GM03348 (cell line): ENCODE measurements at places on chromosomes 7 and 10.

GRCh38 chr7:151132461-151133205 is 34.9 kb downstream of the GBX1 start:
- no peak for DNase-seq

DNA sequence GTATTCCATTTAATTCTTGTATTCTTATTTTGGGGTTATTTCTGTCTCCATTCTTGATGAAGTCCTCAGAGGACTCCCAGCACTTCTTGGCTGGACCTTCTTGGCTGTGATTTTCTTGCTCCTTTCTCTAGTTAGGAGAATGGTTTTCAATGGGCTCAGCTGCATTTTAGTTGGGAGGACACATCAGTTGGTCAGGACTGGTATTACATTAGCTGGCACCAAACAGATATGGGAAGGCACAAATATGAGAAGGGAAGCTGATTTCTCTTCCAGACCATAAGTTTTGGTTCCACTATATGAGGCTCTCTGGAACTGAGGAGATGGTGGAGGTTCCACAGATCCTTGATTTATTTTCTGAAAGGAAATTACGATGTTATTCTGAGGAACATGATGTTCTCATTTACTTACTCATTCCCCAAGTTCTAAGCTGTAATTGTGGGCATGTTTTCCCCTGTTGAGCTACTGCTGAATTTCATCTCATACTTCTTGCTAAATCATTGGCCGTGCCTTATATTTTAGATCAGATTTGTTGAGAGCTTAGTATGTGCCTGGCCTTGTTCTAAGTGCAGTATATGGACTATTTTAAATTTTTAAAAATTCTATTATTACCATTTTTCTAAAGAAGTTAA is 261.0 kb downstream of the THSD7A start:
- no peak for DNase-seq

DNA sequence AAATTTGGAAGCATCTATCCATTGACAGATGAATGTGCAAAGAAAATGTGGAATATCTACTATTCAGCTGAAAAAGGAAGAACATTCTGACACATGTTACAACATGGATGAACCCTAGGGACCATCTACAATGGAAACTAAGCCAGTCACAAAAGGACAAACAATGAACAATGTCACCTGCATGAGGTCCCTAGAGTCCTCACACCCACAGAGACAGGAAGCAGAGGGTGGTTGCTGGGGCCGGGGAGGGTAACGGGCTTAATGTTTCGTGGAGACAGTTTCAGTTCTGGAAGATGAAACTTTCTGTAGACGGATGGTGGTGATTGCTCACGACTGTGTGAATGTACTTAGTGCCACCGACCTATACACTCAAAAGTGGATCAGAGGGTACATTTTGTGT is 282.9 kb downstream of the ADARB2 start:
- no peak for DNase-seq

DNA sequence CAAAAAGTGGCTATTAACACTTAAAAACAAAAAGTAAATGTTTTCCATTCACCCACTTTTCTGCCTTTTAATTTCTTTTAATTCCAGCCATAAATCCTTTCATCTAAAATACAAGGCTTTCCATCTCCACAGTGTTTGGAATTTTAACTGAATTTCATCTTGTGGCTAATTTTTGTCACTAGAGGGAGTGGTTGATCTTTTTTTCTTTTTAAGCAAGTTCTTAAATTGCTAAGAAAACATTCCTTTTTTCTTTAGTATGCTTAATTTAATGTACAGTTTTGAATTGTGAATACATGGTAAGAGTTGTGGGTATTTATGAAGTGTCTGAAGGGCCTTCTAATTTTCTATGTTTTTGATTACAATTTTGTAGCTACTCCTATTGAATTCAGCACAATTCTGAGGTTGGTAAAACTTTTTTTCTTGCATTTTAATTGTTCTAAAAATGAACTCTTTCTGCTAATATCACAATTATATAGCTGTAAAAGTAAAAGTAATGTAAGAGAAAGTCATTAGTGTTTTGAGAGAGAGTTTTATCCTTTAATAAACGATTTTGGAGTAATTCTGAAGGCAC is 54.9 kb upstream of the ANK3 start:
- peak; percentile 28 for DNase-seq

DNA sequence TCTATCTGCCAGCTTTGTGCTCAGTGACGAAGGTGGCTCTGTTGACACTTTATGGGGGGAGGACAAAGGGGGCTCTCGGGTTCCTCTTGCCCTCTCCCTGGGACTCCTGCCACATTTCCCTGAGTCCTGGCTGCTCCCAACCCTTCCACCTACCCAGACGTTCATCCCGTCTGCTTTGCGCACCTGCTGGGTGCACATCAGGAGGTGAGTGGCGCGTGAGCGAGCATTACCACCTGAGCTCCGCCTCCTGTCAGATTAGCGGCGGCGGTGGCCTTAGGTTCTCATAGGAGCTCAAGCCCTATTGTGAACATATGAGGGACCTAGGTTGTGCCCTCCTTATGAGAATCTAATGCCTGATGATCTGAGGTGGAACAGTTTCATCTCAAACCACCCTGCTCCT is 137.2 kb downstream of the DYNC2I1 start:
- no peak for DNase-seq

GRCh38 chr7:16935341-16935735 is 53.6 kb upstream of the AGR3 start:
- DNase-seq: no peak

DNA sequence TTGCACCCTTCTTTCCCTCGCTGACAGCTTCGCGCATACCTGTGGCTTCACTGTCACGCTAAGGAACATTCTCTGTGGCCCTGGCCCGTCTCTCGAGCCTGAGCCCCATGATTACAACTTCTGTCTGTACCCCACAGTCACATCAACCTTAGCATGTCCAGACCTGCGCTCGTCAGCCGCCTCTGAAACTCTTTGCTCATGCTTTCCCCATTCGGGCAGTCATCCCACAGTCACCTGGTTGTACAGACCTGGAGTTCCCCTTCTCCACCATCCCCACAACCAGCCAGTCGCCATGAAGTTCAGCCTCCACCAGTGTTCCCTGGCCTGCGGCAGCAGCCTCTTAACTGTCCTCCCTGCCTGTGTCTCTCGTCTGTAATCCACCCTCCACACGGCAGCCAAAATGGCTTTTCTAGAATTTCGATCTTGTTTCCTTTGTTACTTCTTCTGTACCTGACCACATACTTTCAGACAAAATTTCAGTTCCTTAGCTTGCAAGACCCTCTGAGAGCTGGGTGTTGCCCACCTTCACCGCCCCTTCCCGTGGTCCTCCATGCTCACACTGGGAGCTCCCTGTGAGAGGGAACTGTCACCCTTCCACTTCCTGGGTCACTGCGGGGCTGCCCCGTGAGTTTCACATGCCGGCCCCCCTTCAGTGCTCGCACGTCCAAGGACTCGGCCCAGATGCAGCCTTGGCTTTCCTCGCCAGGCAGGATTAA is 229.2 kb downstream of the CELF2 start:
- no peak for DNase-seq

- DNase-seq: no peak
These were observed 41.8 kb upstream of the IGFBP3 start for GRCh38 chr7:45962861-45963260.

DNA sequence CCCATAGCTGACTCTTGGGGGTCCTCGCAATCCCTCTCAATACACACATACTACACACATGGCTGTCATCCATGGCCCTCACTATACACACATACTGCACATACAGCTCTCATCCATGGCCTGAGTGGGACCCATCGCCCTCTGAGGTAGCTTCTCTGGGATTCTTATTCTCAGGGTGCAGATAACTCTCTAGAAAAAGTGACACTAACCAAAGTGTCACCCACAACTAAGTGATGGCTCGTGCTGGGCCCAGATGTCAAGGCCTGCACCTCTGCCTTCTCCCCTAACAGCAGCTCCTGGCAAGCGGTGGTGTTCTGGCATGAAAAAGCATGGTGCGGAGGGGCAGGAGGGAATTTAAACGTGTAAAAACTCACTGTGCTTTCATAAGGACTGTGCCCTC is 62.7 kb upstream of the ZPBP start:
- no peak for DNase-seq

- no peak for DNase-seq
These were observed 224.2 kb upstream of the LYZL1 start for GRCh38 chr10:29064680-29065079.

DNA sequence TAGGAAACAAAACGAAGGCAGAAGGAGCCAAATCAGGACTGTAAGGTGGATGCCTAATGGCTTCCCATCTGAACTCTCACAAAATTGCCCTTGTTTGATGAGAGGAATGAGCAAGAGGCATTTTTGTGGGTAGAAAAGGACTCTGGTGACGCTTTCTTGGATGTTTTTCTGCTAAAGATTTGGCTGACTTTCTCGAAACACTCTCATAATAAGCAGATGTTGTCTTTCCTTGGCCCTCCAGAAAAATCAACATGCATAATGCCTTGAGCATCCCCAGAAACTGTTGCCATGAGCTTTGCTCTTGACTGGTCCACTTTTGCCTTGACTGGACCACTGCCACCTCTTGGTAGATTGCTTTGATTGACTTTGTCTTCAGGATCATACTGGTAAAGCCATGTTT is 13.5 kb downstream of the PTPN12 start:
- peak; percentile 39 for DNase-seq

DNA sequence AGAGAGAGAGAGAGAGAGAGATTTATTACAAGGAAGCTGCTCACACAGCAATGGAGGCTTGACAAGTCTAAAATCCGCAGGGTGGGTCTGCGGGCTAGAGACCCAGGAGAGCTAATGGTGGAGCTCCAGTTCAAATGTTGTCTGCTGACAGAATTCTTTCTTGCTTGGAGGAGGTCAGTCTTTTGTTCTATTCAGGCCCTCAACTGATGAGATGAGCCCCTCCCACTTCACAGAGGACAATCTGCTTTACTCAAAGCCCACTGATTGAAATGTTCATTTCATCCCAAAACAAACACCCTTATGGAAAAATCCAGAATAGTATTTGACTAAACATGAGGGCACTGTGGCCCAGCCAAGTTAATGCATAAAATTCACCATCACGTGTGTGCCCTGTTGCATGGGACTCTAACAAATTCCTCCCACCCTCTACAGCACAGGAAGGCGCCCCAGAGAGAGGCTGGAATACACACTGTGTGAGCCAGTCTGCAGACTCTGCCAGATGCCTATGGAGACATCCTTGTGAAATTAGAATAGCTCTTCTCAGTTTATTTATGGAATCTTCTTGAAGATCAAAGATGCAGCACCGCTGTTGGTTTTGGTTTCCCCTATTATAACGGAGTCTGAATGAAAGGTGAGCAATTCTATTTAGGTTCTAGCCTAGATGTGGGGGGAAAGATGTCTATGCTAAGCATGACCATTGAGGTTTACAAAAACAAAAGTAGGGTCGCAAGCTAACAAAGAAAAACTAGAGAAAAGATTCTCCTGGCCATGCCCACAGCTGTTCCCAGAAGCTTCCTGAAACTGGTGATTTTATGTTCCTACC is 123.0 kb upstream of the SFMBT2 start:
- no peak for DNase-seq

DNA sequence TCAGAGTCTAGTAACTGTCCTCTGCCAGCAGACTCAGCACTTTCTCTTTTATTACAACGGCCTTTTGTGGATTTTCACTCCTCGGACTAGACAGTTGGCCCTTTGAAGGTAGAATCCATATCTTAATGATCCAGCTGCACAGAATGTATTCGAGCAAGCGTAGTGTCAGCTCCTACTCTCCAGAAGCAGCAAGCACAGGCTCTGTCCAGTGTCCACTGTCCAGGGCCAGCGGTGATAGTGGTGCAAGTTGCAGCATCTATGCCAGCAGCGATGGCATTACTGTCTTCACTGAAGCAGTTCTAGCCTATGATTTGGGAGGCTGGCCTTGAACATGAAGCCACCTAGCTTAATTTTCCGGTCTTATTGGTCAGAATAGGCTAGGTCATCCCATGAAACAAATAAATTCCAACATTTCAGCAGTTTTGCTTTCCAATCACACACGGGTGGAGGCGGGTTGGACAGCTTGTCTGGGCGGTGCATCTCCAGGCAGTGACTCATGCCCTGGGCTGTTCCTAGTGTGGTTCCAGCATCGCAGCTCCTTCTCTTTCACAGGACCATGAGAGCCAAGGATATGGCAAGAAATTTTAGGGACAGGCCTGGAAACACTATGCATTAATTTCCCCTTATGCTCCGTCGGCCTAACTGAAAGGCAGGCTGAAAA is 108.6 kb upstream of the KCNMA1 start:
- DNase-seq: peak; percentile 87

DNA sequence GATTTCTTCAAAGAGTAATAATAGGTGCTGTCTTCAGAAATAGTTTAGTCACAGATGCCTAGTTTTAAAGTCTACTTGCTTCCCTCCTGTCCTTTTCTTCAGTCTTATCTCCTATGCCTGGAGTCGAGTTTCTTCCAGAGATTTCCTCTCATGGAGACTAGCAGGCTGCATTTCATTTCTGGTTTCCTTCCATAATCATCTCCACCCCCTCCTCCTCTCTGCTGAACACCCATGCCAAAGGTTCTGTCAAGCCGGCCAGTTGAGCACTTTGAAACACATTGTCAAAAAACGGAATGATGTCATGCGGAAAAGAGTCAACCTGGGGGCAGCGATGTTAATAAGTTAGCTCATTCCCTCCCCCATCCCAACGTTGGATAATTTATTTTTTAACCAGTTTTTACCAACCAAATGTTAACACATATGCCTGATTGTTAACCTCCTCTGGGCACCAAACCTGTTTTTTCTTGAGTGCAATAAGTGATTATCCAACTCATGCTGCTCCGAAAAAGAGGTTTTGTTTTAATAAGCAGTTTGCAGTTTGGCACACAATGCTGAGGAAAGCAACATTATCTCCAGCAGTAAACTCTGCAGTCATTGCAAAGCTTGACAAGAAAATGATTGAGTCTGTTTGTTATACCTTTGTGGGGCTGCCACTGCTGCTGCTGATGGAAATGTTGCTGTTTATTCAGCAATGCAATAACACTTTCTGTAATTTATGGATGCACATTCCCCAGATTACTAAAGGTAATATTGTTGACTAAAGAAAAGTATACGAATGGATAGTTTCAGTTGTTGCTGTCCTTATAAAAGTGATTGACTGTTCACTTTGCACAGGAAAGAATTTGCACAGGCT is 161.6 kb downstream of the LRMDA start:
- no peak for DNase-seq

DNA sequence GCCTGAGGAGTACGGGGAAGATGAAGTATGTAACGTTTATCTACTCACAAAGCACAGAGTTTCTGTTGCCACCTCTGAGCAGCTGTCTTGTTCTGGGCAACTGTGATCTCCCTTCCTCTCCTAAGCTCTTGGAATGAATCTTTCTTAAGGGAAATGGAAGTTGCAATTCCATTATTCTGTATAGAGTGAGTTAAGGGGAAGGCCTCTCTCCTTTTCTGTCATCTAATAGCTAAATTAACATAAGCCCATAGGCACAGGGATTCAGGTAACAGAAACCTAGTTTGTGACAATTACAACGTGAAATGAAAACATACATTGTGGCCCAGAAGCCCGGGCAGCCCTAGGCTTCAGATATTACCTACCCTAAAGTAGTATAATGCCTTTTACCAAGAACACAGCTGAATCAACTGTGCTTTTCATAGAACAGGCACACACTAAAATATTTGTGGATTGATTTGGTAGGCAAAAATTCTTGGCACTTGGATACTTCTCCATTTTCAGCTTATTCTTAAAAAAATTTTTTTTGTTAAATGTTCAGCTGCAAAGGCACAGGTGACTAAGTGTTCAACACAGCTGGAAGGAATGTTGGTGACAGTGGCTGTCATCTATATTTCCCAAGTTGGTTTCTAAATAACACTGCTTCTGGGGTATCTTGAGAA is 3.8 kb upstream of the PDCD4 start:
- no peak for DNase-seq
